ACHN (cell line): ENCODE measurements at places on chromosomes 4 and X.
A peak's percentile ranks its signal among the peaks of the same experiment; 100 is the strongest.

DNA sequence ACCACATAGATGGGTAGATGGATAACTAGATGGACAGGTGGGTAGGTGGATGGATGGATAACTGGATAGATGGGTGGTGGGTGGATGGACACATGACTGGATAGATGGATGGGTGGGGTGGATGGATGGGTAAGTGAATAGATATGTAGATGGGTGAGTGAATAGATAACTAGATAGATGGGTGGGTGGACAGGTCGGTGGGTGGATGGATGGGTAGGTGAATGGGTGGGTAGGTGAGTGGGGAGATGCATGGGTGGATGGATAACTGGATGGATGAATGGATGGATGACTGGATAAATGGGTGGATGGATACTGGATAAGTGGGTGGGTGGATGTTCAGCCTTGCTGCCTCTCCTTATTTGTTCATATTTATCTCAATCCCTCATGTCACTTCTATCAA lies 52.1 kb upstream of the MTNR1A start:
- DNase-seq: no peak

GRCh38 chr4:101259876-101260275 lies 87.5 kb downstream of the PPP3CA start:
- DNase-seq: no peak

- DNase-seq: peak; percentile 49
Observed at GRCh38 chrX:46796574-46797191, 37.8 kb upstream of the SLC9A7 start.

GRCh38 chrX:43822014-43822413 lies 60.2 kb downstream of the MAOB start:
- no peak for DNase-seq

- DNase-seq: peak; percentile 8
Observed at GRCh38 chrX:1222531-1223241, 10.2 kb upstream of the CRLF2 start.

DNA sequence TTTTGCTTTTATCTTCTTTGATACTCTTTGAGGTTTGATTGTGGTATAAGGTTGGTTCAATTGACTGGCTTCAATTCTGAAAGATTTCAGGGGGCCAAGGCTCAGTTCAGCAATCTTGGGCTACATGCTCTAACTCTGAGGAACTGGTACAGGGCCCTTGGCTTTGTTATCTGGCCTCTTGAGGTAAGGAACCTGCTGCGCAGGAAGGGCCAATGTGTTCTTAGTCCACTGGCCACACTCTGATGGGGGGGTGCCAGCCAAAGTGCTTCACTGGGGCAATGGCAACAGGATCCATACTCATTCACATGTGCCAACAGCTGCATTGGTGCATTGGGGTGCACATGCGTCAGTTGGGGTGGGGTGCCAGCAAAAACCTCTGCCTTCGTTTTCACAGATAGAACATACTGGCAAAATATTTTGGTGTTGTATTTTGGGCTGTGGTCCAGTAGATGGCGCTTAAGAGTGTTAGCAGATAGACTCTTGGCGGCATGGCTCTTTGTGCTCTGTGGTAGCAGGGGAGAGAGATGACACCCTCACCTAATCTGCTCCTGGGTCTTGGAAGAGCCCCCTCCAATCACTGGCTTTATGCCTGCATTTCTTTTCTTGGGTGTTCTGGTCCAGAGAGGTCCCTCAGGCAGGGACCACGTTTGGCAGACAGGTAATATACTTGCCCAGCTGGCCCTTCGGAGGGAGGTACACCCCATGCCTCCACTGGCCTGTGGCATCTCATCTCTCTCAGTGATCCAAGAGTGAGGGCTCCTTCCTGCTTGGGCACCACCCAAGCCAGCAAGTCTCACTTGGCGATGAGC lies 42.9 kb downstream of the NDST3 start:
- peak; percentile 23 for DNase-seq

- DNase-seq: no peak
Observed at GRCh38 chrX:47772764-47773163, 63.9 kb upstream of the ZNF81 start.

DNA sequence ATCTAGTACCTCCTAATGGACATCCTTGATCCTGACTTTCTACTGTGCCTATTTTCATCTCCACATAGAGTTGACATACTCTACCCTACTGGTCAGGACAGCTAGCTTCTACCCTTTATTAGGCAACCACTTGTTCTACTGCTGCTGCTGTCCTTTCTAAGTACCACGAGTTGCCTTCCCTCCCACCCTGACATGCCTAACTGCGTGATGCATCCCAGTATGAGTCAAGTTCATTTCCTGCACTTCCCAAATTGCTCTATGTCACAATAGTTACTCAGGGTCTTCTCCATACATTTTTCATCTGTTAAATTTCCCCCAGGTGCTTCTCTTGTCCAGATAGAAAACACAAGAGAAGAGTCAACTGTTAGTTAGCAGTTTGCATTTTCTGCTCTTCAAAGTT lies 133.4 kb downstream of the TBC1D19 start:
- DNase-seq: no peak

DNA sequence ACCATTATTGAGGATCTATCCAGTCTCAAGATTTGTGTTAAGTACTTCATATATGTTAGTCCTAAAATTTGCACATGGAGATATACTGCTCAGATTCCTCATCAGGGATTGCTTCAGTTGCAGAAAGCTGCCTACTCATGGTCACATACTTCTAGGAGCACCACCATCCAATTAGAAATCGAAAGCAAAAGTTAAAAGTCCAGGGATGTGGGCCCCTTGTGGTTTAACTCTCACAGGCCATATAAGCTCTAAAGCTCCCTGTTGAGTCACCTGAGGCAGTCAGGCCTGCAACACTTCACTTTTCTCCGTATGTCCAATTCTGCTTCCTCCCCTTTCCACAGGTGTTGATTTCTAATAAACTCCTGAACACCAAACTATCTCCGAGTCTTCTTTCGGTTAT lies 84.2 kb downstream of the CNOT6L start:
- peak; percentile 93 for DNase-seq
